ENCODE measurements at places on chromosomes 5 and 9. TPM values are rescaled to one million over a fixed set of nuclear protein-coding genes. Genes with fewer than 3 reads are reported as not detected.

The FBP2 gene
- 0.37 TPM for polyA plus RNA-seq

The WNT8A gene
- polyA plus RNA-seq = not detected

The ALDOB gene
- polyA plus RNA-seq = 2.1 TPM

The FOXD4L6 gene
- polyA plus RNA-seq = not detected

The SEMA4D gene
- polyA plus RNA-seq = 19.1 TPM

The PBX3 gene
- 56.1 TPM for polyA plus RNA-seq

The PCDHA12 gene
- polyA plus RNA-seq = 0.32 TPM

The ANKRD31 gene
- polyA plus RNA-seq = 0.13 TPM

The RALGDS gene
- polyA plus RNA-seq = 21.3 TPM

The BTNL3 gene
- 0.07 TPM for polyA plus RNA-seq

The IPPK gene
- polyA plus RNA-seq = 6.7 TPM

The COL27A1 gene
- 3.1 TPM for polyA plus RNA-seq

The TMEM232 gene
- 4.5 TPM for polyA plus RNA-seq

The RNF183 gene
- polyA plus RNA-seq = 0.48 TPM

The SLC6A3 gene
- polyA plus RNA-seq = not detected

The ANKRA2 gene
- 22.0 TPM for polyA plus RNA-seq

The SPAAR gene
- polyA plus RNA-seq = 2.0 TPM

The CNTFR gene
- 15.2 TPM for polyA plus RNA-seq

The CCNB1 gene
- polyA plus RNA-seq = 4.5 TPM

The OSTF1 gene
- polyA plus RNA-seq = 21.0 TPM

The OLFM1 gene
- polyA plus RNA-seq = 25.6 TPM

The IER5L gene
- polyA plus RNA-seq = 64.5 TPM

The HIGD2A gene
- 492 TPM for polyA plus RNA-seq

The DOK3 gene
- polyA plus RNA-seq = 10.7 TPM

The IFNE gene
- polyA plus RNA-seq = not detected

The SLC44A1 gene
- 6.8 TPM for polyA plus RNA-seq

The PLPP7 gene
- polyA plus RNA-seq = 4.8 TPM

The CCNO gene
- polyA plus RNA-seq = not detected

The PAIP2 gene
- 75.7 TPM for polyA plus RNA-seq

The PTCH1 gene
- 3.7 TPM for polyA plus RNA-seq

The LMNB1 gene
- polyA plus RNA-seq = 6.4 TPM

The PNPLA7 gene
- polyA plus RNA-seq = 0.70 TPM

The BAAT gene
- polyA plus RNA-seq = 0.27 TPM

The NDOR1 gene
- polyA plus RNA-seq = 1.6 TPM

The IFNK gene
- not detected for polyA plus RNA-seq

The MRPS2 gene
- polyA plus RNA-seq = 31.8 TPM

The STPG3 gene
- 0.32 TPM for polyA plus RNA-seq

The IFNA13 gene
- not detected for polyA plus RNA-seq

The FGD3 gene
- 3.7 TPM for polyA plus RNA-seq
